ENCODE measurements at places on chromosomes 2 and 18. TPM values are rescaled to one million over a fixed set of nuclear protein-coding genes. Genes with fewer than 3 reads are reported as not detected.

ANO7 gene
- 2.1 TPM for total RNA-seq

COLEC12 gene
- 0.03 TPM for total RNA-seq

PDCD1 gene
- not detected for total RNA-seq

C2orf92 gene
- 0.26 TPM for total RNA-seq

IL37 gene
- total RNA-seq = not detected

CNDP2 gene
- total RNA-seq = 90.2 TPM

CD207 gene
- total RNA-seq = 0.07 TPM

KCNG3 gene
- 0.54 TPM for total RNA-seq

AKAIN1 gene
- not detected for total RNA-seq

MRPL19 gene
- total RNA-seq = 61.4 TPM

STARD6 gene
- not detected for total RNA-seq

DPYSL5 gene
- 3.7 TPM for total RNA-seq

METAP1D gene
- total RNA-seq = 2.5 TPM

METTL8 gene
- total RNA-seq = 29.7 TPM

SP5 gene
- total RNA-seq = not detected

C2orf15 gene
- total RNA-seq = 0.58 TPM

IL36RN gene
- total RNA-seq = 0.12 TPM

PPP1R7 gene
- total RNA-seq = 58.0 TPM

MYO7B gene
- total RNA-seq = 0.13 TPM

NEU2 gene
- total RNA-seq = not detected

IL18RAP gene
- not detected for total RNA-seq

SCYGR6 gene
- not detected for total RNA-seq

RAB27B gene
- total RNA-seq = 11.2 TPM

SKOR2 gene
- not detected for total RNA-seq

SOX11 gene
- total RNA-seq = not detected

POLR1A gene
- total RNA-seq = 22.4 TPM

PKDCC gene
- 21.2 TPM for total RNA-seq

GCKR gene
- total RNA-seq = 0.13 TPM

CRYBA2 gene
- not detected for total RNA-seq

SP140 gene
- not detected for total RNA-seq

All from A549 treated with dexamethasone at 1 μM for 4 hours (cell line).